Germinal center (tissue), 1 donor: ENCODE measurements at places on chromosomes 2 and 18.

- no peak for DNase-seq
Measured at GRCh38 chr2:224210286-224211180, 171.4 kb upstream of the SERPINE2 start.

DNA sequence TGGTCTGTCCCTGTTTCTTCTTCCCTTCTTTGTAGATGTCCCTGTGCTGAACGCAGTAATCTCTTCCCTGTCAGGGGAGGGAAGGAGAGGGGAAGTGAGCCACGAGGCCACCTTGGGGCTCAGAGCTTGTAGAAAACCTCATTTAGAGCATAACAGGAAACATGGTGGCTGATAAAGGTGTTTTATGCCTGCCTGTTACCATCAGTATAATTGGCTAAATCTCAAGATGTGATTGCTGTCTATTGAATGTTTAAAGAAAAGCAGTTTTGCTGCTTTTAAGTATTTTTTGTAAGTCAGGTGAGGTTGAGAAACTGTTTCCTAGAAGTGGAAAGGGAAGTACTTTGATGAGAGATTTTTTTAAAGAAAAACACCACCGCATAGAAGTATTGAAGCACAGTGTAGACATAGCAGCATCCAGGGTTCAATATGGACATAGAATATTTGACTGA lies 59.7 kb upstream of the PDK1 start:
- no peak for DNase-seq

DNA sequence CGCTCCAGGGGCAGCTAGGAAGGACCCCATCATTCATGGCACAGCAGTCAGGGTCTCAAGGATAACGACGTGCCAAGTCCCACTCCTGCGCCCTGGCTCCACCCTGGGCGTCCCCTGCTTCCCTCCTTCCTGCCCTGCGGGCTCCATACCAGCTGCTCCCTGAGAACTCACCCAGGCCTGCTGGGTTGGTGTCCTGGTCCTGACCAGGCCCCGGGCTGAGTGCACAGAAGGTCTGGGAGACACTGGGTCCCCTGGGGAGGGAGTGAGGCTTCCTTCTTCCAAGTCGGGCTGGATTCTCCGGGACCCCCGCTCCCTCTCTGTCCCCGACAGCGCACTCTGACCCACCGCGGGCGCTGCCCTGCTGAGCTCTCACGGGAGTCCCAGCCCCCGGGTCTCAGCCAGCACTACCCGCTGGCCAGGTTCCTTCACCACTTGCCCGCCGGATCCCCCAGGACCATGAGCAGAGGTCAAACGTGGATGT lies 160.2 kb downstream of the PXDN start:
- no peak for DNase-seq

- DNase-seq = no peak
Measured at GRCh38 chr2:10242451-10242850, 60.3 kb upstream of the HPCAL1 start.

DNA sequence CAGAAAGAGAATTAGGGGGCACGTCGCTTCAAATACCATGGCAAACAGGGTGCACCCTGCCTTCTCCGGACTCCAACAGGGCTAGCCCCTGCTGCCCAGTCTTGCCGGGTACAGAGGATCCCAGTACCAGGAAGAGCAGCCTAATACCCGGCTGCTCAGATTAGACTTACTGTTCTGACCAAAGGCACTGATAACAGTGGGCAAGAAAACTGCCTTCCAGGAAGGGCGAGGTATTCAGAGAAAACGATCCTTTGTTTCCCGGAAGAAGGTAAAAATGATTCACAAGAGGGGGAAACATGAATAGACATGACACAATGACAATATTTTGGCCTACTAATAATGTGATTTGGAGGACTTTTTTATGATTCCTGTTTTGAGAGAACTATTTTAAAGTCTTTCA lies 99.9 kb downstream of the SS18 start:
- DNase-seq = no peak

GRCh38 chr18:11322006-11322405 lies 172.6 kb upstream of the PIEZO2 start:
- no peak for DNase-seq

DNA sequence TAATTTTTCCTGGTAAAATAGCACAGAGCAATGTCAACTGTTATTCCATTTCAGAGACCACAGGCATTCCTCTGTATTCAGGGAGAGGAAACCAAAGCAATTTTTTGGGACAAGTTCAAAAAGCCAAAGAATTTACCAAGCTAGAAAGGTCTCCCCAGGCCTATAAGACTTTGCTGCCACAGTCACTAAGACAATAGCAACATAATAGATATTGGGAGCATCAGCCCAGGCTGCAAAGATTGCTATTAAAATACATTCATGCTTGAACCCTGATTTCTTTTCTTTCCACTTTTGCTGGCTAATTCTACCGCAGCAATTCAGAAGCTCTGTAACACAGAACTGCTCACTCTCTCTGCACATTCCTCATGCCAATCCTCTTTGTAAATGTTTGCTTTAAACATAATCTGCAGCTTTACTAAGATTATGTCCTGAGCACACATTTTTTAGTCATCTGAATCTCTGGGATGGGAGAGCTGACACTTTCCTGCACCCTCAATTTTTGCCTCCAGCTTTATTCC lies 76.3 kb downstream of the CLHC1 start:
- no peak for DNase-seq

DNA sequence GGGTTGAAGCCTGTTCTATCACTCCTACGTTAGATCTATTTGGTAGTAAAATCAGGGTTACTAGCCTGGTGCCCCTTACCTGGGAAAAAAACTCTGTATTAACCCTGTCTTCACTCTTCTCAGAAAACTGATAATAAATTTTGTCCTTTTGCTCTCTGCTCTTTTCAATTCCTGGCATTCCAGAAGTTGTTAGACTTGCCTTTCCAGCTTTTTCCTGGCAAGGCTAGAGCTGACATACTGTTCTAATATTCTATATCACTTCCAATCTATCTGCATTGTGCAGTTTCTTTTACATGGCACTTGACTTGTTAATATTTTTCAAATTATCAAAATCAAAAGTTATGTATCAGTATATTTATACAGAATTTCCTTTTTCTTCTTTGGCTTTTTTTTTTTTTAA lies 162.2 kb downstream of the FIGN start:
- no peak for DNase-seq
